ENCODE measurements at places on chromosomes 4 and X.

GRCh38 chr4:39025552-39026085, 6.6 kb downstream of the TMEM156 start:
- no peak for DNase-seq

DNA sequence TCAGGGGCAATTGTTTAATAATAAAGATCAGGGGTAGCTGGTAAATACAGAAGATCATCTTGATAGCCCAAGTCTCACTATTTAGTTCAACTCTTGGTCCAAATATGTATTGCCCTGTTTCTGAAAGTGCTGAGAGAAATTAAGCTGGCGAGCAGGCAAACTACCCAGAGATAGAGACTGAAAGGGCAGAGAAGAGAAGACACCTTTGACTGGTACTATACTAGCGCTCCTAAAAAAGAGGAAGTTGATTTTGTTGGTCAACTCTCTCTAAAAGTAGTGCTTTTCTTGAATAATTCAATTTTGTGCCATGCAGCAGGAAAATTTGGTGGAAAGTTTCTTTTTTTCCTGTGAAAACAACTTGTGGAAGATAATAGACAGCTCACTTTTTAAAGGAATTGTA, 64.0 kb downstream of the IGSF1 start:
- DNase-seq: no peak

- no peak for DNase-seq
Observed at GRCh38 chr4:21864686-21865085, 83.9 kb downstream of the KCNIP4 start.

- DNase-seq: peak; percentile 33
Observed at GRCh38 chr4:17511509-17511949, 361 bp downstream of the QDPR start.

- DNase-seq: no peak
Observed at GRCh38 chr4:185205697-185206342, 2.0 kb upstream of the CFAP97 start.

DNA sequence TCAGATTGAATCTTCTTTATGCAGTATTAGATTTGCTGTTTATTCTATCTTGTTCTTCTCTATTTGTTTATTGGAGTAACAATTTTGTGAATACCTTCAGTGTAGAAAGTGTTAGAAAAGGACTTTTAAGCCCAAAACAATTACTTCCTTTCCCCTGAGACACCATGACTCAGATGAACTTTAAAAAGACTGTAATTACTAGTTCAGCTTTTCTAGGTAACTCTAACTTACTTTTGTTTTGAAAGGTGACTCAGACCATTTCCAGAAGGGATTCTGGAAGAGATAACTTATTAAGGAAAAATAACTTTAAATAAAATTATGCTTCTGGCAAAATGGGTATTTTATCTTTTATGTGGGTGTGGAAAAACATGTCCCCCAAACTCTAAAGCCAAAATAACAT, 561.5 kb upstream of the PCDH10 start:
- no peak for DNase-seq

- no peak for DNase-seq
Observed at GRCh38 chr4:53480909-53481308, 103.5 kb downstream of the FIP1L1 start.

DNA sequence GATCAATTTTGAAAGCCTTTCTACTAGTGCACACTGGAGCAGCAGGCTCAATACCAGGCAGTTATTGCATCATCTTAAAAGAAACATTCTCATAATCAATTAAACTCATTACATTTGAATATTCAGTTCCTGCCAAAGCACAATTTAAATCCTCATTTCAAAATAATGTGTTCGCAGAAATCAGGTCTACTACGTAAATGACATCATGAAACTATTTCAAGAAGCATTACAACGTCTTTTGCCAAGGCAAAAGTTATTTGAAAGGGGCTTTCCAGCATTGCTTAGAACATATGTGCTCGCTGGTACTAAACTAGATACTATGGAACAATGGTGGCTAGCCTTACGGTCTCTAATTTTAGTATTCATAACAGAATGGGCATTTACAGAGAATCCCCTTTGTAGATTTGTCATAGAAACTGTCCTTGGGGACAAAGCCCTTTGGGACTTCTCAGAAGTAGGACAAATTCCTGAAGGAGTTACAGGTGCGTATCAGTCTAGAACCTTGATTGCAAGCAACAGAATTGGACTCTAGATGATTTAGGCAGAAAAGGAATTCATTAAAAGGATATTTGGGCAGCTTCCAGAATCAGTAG, 27.6 kb upstream of the HUWE1 start:
- no peak for DNase-seq

DNA sequence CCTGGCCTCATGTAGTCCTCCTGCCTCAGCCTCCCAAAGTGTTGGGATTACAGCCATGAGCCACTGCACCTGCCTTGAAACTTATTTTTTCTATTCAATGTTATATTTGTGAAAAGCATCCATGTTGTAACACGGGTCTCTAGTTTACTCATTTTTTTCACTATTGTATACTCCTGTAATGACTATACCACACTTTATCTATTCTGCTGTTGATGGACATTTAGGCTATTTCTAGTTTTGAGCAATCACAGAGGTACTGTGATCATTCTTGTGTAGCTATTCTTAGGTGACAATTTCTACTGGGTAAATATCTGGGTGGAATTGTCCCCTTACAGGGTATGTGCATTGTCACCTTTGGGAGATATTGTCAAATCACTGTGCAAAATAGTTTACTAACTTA, 3.6 kb downstream of the DRP2 start:
- DNase-seq: no peak

- DNase-seq: no peak
Observed at GRCh38 chrX:110082161-110082560, 79.2 kb downstream of the TMEM164 start.

DNA sequence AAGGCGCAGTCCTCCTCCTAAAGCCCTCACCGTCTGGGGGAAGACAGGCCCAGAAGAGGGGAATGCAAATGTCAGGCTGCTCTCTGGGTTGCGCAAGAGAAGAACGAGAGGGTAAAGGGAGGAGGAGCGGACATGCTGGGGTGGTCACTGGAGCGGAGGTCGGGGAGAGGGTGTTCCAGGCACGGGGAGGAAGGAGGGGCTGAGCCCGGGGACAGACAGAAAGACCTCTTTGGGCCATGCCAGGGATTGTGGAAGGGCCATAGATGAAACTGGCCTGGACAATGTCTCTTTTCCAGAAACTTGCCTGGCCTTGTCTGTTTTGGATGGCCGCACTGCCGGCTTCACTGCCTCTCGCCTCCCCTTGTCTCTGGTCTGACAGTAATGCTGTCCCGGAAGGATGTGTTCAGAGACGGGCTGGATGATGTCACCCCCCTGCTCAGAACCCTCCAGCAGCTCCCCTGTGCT, 121.0 kb downstream of the SORCS2 start:
- no peak for DNase-seq

GRCh38 chr4:48944756-48945241, 38.2 kb upstream of the OCIAD2 start:
- peak; percentile 23 for DNase-seq

- no peak for DNase-seq
Observed at GRCh38 chr4:139977838-139978609, 176.0 kb downstream of the MAML3 start.

DNA sequence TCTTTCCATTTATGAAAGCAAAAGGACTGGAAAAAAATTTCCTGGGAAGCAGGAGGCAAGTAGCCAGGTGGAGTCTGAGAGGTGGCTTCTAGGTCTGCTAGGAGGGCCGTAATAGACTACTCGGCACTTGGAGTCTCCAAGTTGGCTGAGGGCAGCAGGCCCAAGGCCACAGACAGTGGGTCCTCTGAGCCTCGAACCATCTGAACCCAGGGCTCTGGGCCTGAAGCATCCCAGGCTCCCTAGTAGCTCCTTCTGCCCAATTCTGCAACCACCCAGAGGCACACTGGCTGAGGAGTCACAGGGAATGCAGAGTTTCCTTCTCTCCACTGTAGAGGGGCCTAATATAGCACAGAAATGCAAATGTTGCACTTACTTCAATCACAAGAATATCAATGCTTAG, 19.8 kb downstream of the TKTL1 start:
- DNase-seq: no peak

DNA sequence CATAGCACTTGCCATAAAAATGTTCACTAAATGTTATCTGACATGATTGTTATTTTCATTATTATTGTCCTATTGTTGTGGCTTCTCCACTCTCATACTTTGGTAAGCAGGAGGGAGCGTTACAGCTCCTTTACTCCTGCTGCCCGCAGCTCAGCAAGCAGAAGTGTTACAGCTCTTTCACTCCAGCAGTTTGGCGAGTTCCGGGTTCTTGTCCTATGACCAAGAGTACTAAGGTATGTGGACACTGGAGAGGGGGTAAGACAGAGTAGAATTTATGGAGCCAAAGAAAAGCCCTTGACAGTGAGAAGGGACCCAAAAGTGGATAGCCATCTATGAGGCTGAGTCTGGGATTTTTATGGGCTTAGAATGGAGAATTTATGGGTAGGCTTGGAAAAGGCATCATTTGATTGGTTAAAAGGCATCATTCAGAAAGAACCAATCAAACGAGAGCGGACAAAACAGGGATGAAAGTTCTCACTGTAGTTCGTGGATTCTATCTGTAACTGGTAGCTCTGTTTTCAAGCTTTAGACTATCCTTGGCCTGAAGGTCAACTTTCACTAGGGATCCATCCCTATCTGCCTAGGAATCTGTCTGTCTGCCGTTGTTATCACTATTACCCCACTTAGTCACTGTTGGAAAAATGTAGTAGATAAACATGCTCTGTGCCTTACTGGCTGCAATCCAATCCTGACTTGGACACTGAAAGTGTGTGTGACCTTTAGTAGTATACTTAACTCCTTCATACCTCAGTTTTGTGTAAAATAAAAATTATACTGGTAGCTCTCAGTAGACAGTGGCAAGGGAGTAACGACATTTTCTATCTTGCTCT, 545.6 kb upstream of the LCORL start:
- DNase-seq: no peak

Measured in stimulated activated CD8-positive, alpha-beta memory T cell treated with anti-CD3 and anti-CD28 coated beads, Interleukin-2, amount 100 ng/mL, for 48 hours (primary cell).